ENCODE measurements at places on chromosomes 3 and 15.
A peak's percentile ranks its signal among the peaks of the same experiment; 100 is the strongest.

GRCh38 chr3:96657710-96658109, 156.7 kb upstream of the EPHA6 start:
- H3K4me1 ChIP-seq = no peaks in the 10 kb centered on the region
- no peak overlapping the region for H3K27ac ChIP-seq
- H3K4me3 ChIP-seq = no peak overlapping the region
- no peak for DNase-seq
- H3K27me3 ChIP-seq = no peaks in the 10 kb centered on the region

DNA sequence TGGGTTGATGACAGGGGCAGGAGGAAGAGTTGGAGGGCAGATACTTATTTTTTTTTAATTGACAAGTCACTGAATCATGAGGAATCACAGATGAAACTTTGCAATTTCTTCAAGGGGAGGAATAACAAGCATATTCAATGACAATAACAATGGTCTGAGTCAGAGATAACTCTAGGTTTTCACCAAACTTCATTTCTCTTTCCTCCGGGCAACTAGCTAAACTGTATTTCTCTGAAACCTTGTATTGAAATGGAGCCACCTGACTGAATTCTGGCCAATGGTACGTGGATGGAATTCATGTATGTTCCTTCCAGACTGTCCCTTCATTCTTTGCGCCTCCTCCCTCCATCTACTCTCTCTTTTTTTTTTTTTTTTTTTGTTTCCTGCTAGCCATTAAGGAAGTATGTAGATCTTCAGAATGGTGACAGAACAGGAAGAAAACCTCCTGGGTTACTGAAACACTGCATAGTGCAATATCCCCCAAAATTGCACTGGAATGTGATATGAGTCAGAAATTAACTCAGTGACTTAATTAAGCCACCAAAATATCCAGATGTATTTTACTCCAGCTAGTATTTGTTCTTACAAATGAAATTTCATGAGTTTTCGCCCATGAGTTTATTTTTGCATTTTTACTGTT, 495.4 kb downstream of the OTOL1 start:
- no peak for DNase-seq
- no peaks in the 10 kb centered on the region for H3K4me1 ChIP-seq
- no peak overlapping the region for H3K4me3 ChIP-seq
- H3K36me3 ChIP-seq = no peaks in the 10 kb centered on the region
- H3K27ac ChIP-seq = no peak overlapping the region

GRCh38 chr3:175326041-175326440, 466.9 kb downstream of the NAALADL2 start:
- DNase-seq = no peak
- no peaks in the 10 kb centered on the region for H3K4me1 ChIP-seq
- no peaks in the 10 kb centered on the region for H3K36me3 ChIP-seq
- H3K27me3 ChIP-seq = no peaks in the 10 kb centered on the region
- no peak overlapping the region for H3K4me3 ChIP-seq

DNA sequence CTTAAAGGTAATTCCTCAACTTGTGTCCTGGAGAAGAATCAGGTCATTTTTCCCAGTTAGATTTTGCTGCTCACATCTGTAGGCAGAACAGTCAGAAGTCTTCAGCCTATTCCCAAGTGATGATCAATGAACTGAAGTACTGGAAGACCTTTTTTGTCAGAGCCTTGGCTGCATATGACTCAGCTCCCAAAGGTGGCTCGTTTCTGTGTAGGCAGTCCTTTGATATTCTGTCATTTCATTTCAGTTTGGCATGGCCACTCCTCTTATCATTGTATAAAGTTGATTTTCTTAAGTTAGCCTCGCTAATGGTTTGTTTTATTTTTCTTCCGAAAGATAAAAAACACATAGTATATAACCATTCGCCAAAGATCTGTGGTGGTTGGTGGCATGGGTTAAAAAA, 90.7 kb downstream of the KLHL25 start:
- H3K27ac ChIP-seq = peak overlapping the region; percentile 55
- H3K4me1 ChIP-seq = peaks cover 52% of the 10 kb centered on the region
- H3K27me3 ChIP-seq = no peaks in the 10 kb centered on the region
- H3K36me3 ChIP-seq = no peaks in the 10 kb centered on the region
- DNase-seq = no peak

DNA sequence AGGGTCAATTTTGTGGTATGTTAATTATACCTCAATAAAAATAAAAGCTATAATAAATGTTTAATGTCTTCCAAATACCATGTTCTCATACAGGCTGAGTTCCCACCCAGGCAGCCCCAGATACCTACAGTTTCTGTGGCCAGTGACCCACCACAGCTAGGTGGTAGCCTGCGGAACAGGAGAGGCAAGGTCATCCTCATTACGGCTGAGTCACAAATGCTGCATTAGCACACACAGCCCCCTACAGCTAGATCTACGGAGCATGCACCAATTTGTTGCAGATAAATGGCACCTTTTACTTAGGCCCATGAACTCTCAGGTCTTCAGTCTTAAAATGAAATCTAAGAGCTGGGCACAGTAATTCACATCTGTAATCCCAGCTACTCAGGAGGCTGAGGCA, 5.1 kb downstream of the SPATA12 start:
- H3K27ac ChIP-seq = no peak overlapping the region
- no peak for DNase-seq
- H3K27me3 ChIP-seq = no peaks in the 10 kb centered on the region
- no peaks in the 10 kb centered on the region for H3K36me3 ChIP-seq

- no peaks in the 10 kb centered on the region for H3K36me3 ChIP-seq
- no peaks in the 10 kb centered on the region for H3K27me3 ChIP-seq
- H3K4me3 ChIP-seq = no peak overlapping the region
- H3K4me1 ChIP-seq = no peaks in the 10 kb centered on the region
These were observed 325.1 kb downstream of the CACNA2D3 start for GRCh38 chr3:54447427-54447826.

- peaks cover 39% of the 10 kb centered on the region for H3K4me1 ChIP-seq
- H3K4me3 ChIP-seq = no peak overlapping the region
- peak overlapping the region; percentile 57 for H3K27ac ChIP-seq
- H3K27me3 ChIP-seq = no peaks in the 10 kb centered on the region
- no peaks in the 10 kb centered on the region for H3K36me3 ChIP-seq
These were observed 9.2 kb upstream of the TMEM212 start for GRCh38 chr3:171833789-171834460.

DNA sequence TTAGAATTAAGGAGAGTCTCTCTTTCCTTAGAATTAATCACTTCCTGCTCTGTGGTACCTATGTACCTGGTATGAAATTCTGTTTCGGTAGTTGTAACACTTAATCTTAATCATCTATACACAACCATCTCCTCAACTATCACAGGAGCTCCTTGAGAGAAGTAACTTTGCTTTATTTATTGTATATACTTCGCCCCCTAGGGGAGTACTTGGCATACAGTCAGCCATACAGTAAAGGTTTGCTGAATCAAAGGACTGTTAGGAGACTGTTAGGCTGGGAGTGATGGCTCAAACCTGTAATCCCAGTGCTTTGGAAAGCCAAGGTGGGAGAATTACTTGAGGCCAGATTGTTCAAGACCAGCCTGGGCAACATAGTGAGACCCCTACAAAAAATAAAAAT, 44.7 kb downstream of the RORA start:
- no peaks in the 10 kb centered on the region for H3K27me3 ChIP-seq
- H3K27ac ChIP-seq = no peak overlapping the region
- H3K4me1 ChIP-seq = no peaks in the 10 kb centered on the region
- no peak for DNase-seq

- H3K4me3 ChIP-seq = no peak overlapping the region
- H3K27ac ChIP-seq = no peak overlapping the region
- no peaks in the 10 kb centered on the region for H3K36me3 ChIP-seq
- no peak for DNase-seq
These were observed 590.4 kb upstream of the DPPA4 start for GRCh38 chr3:109927726-109928125.

DNA sequence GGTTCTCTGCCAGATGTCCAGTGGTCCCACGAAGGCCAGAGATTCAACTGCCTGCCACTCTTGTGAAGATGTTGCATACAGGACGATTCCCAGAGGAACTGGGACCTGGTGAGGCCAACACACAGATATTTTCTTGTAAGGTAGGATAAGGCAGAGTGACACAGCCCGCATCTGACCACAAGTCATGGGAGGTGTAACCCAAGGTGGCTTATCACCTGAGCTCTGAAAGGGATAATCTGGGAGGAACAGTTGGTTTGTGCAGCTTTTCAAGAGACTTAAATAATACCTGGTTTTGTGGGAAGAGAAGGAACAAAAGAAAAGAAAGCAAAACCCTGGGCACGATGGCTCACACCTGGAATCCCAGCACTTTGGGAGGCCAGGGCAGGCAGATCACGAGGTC, 39.8 kb upstream of the NR2F2 start:
- no peak for DNase-seq
- no peaks in the 10 kb centered on the region for H3K36me3 ChIP-seq
- no peaks in the 10 kb centered on the region for H3K4me1 ChIP-seq

- peaks cover 25% of the 10 kb centered on the region for H3K4me1 ChIP-seq
- no peaks in the 10 kb centered on the region for H3K27me3 ChIP-seq
- no peak for DNase-seq
- no peak overlapping the region for H3K27ac ChIP-seq
- H3K36me3 ChIP-seq = no peaks in the 10 kb centered on the region
These were observed 42.3 kb downstream of the CPN2 start for GRCh38 chr3:194308601-194309449.

DNA sequence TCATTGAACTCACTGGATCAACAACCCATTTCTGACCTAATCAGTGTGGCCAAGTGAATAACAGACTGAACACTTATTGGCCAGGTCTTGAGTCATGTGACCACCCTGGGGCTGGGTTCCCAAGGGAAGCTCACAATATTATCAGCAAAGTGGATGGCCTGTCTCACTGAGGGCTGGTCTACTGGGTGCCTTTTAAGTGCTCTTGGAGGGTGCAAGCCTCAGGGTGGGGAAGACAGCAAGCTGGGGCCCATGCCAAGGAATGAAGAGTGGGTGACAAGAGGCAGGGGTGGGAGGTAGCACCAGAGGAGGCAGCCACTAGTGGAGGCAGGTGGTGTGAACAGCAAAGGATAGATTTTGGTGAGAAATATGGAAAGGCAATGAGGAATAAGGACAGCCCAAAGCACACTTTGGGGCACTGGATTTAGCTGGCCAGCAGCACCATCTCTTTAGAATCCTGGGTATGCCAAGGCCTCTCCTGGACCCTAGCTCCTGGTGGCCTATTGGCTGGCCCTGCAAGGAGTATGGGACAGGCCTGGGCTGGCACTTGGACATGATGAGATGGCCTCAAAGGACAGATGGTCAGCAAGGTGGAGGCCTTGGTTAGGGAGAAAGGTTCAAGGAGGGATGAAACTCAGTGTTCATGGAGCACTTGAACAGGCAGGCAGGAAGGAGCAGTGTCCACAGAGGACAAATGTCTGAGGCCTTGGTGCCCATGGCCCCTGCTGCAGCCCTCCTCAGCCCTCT, 34.2 kb downstream of the HMCES start:
- H3K4me3 ChIP-seq = no peak overlapping the region
- H3K36me3 ChIP-seq = no peaks in the 10 kb centered on the region
- peaks cover 18% of the 10 kb centered on the region for H3K4me1 ChIP-seq
- H3K27ac ChIP-seq = no peak overlapping the region
- no peak for DNase-seq

DNA sequence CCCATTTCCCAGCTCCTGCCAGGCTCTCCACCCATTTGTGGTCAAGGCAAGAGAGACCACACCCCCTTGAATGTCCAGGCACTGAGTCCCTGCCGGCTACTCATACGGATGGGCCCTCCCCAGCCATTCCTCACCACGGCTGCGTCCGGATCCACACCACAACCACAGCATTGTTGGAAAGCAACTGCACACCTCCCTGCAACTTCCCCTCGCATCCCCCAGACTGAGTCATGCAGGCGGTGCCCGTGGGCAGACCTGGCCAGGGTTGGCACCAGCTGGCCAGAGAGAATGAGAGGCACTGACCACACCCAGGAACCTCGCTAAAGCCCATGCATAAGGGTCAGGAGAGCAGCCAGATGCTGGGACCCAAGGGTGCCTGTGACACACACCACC, 30.5 kb downstream of the LOXL1 start:
- peaks cover 8% of the 10 kb centered on the region for H3K4me1 ChIP-seq
- peak; percentile 4 for DNase-seq
- no peak overlapping the region for H3K4me3 ChIP-seq
- H3K27me3 ChIP-seq = no peaks in the 10 kb centered on the region
- no peaks in the 10 kb centered on the region for H3K36me3 ChIP-seq

DNA sequence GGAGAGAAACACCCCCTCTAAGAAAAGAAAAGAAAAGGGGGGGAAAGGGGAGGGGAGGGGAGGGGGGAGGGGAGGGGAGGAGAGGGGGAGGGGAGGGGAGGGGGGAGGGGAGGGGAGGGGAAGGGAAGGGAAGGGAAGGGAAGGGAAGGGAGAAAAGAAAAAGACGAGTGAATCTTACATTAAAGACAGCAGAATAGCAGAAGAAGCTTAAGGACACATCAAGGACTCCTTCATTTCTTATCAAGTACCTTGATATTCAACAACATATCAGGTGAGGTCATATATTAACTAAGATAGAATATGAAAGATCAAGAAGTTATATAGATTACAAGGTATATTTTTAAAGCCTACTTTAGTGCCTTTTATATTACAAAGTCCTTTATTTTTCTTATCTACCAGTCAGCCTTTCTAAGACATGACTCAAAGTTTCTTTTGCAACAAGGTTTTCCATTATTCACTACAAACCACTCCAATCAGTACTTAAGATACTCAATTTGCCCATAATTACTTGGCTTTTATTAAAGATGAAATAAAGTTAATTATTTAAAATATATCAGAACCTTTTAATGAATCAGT, 17.7 kb upstream of the AADAC start:
- no peak overlapping the region for H3K27ac ChIP-seq
- H3K27me3 ChIP-seq = no peaks in the 10 kb centered on the region
- H3K36me3 ChIP-seq = no peaks in the 10 kb centered on the region
- no peak overlapping the region for H3K4me3 ChIP-seq
- H3K4me1 ChIP-seq = no peaks in the 10 kb centered on the region

GRCh38 chr3:95210878-95211277, 1148.0 kb downstream of the NSUN3 start:
- H3K4me1 ChIP-seq = no peaks in the 10 kb centered on the region
- H3K4me3 ChIP-seq = no peak overlapping the region
- H3K27ac ChIP-seq = no peak overlapping the region

DNA sequence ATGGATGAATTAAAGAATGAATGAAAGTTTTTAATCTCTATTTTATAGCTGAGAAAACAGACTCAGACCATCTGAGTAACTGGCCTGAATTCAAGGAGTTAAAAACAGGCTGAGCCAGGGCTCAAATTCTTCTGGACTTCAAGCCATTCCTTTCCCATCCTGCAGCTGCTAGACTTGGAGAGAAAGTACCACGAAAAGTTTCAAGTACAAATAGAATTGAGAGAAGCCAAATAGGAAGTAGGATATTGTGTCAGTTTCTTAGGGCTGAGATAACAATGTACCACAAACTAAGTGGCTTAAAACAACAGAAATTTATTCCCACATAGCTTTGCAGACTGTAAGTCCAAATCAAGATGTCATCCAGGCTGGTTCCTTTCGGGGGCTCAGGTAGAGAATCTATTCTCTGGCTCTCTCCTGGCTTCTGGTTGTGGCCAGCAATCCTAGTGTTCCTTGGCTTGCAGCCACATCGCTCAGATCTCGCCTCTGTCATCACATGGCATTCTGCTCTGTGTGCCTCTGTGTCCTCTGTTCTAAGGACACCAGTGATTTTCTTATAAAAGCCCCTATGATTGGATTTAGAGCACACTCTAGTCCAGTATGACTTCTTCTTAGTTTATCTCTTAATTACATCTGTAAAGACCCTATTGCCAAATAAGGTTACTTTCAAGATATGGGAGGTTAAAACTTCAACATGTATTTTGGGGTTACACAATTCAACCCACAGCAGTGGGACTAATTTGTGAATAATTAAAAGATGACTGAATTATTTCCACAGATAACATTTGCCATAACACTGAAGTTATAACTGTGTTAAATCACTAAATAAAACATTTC, 25.7 kb upstream of the GOLIM4 start:
- H3K27me3 ChIP-seq = no peaks in the 10 kb centered on the region
- no peaks in the 10 kb centered on the region for H3K36me3 ChIP-seq
- no peak overlapping the region for H3K27ac ChIP-seq
